ENCODE measurements at places on chromosomes 7 and 10.

GRCh38 chr7:5477723-5478531 lies 54.3 kb upstream of the TNRC18 start:
- DNase-seq, result no peak

DNA sequence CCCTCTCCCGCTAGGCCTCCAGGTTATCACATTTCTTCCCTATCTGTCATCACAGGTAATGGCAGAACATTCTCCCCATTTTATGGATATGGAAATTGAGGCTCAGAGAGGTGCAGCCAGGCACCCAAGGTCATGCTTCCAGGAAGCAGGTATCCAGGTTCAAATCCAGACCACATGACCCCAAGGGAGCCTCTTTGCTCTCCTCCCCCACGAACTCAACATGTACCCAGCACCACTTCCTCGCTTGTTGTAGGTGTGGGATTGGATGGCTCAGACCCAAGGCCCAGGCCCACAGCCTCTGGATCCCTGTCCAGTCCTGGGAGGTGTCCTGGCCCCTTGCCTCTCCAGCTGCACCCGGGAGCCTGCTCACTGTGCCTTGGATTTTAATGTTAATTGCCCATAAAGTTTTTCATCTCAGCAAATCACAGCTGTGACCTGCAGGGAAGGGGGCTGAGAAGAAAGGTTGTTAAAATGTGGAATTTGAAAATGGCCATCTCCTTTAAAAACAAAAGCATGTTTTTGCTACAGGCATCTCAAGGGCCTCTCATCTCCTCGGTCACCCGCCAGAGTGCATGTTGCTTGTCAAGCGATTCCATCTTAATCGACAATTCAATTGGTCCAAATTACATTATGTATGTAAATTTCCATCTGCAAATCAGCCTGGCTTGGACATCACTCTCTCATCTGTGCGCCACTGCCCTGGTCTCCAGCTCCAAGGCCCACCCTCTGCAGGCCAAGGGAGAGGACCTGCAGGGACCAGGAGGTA lies 205.4 kb upstream of the ZMIZ1 start:
- no peak for DNase-seq

DNA sequence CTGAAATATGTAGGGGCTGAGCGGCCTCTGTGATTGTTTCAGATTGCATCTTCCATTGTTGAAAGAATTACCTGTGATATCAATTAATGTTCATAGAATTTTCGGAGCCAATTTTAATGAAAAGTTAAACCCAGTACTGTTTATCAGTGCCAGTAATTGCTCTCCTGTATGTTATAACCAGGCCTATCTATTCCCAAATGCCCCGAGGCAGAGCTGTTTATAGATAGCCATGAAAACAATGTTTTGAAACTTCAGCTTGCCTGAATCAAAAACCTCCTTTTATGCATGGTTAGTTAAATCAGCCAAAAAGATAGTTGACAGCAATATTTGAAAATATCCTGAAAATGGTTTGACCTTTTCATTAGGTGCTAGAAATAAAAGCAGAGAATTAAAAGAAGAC lies 50.1 kb upstream of the HDAC9 start:
- DNase-seq, result no peak

- DNase-seq, result no peak
Measured at GRCh38 chr7:30859940-30860496, 51.6 kb upstream of the AQP1 start.

DNA sequence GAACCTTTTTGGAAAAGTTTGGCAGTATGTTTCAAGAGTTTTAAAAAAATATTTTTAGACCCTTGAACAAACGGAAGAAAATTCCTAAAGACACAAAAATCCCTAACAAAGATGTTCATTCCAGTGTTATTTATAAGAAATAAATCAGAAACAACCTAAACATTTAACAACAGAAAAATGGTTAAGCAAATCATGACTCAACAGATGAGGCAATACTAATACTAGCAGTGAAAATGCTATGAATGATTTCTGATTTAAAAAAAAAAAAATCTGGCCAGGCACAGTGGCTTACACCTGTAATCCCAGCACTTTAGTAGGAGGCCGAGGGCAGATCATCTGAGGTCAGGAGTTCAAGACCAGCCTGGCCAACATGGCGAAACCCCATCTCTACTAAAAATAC lies 61.0 kb downstream of the ARHGAP12 start:
- DNase-seq, result no peak

DNA sequence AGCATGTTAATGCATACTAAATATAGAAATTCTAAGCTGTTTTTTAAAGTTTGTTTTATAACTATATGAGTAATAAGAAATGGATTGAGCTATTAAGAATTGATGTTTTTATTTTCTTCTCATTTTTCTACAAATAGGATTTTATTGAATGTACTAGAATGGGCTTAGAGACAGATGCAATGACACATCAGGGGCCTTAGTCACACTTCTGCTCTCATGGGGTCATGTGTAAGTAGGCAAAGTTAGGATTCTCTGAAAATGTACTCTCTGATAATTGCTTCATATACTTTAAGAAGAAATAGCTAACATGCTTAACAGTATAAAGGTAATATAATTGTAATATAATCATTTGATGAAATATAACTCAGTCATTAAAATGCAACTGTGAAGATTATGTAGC lies 154.6 kb downstream of the ZNF438 start:
- no peak for DNase-seq

DNA sequence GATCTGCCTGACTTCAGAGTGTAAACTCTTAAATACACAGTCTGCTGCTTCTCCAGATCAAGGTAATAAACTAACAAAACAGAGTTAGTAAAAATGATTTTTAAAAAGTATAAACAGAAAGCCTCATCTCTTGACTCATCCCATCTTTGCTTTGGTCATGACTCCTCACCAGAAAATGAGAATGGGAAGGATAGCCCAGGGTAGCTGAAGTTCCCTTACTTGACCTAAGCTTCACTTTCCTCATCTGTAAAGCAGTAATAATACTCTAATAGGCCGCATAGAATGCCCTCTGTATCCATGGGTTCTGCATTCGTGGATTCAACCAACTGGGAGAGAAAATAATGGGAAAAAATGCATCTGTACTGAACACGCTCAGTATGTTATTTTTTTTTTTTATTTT lies 11.3 kb upstream of the SLC25A28 start:
- no peak for DNase-seq

- DNase-seq, result peak; percentile 35
Measured at GRCh38 chr7:139635526-139636302, 112.2 kb downstream of the CLEC2L start.

GRCh38 chr10:25966844-25967243 lies 32.8 kb downstream of the MYO3A start:
- no peak for DNase-seq

- no peak for DNase-seq
Measured at GRCh38 chr10:84204122-84204521, 9.8 kb downstream of the CDHR1 start.

GRCh38 chr7:93048136-93048930 lies 69.4 kb downstream of the SAMD9 start:
- DNase-seq, result no peak

- no peak for DNase-seq
Measured at GRCh38 chr10:124993345-124993708, 51.4 kb downstream of the ZRANB1 start.

- no peak for DNase-seq
Measured at GRCh38 chr7:149524394-149524793, 26.8 kb upstream of the ZNF746 start.

- no peak for DNase-seq
Measured at GRCh38 chr7:29483219-29484104, 80.2 kb upstream of the PRR15 start.

DNA sequence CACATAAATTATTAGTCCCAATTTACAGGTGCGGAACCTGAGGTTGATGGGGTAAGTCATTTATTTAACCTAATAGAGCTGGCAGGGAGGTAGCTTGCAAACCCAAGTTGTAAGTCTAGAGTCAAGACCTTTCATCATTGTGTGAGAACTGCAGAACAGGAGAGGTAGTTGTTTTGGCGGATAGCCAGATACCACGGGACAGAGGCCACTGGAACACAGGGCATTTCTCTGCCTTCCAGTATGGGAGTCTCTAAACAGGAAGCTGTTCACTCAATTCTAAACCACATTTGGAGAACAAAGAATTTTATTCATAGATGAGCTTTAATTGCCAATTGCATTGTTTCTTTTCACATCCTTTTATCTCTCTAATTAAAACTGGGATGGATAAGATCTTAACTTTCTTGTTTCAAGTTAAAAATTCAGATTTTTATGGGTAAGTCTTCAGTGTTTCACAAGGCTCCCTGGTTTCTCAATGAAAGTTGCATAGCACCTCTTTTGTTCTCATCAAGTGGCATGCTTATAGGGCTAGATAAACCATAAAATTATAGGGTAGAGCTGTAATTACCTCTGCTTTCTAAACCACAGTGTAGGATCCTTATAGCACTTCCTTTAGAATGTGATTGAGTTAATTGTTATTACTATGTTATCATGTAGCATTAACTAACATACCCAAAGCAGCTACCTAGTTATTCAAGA lies 489.0 kb downstream of the GATA3 start:
- DNase-seq, result no peak

GRCh38 chr10:78424723-78425122 lies 391.1 kb downstream of the RPS24 start:
- DNase-seq, result no peak

- no peak for DNase-seq
Measured at GRCh38 chr10:118308664-118309063, 33.5 kb downstream of the FAM204A start.

GRCh38 chr7:94060752-94061151 lies 56.6 kb upstream of the BET1 start:
- no peak for DNase-seq

DNA sequence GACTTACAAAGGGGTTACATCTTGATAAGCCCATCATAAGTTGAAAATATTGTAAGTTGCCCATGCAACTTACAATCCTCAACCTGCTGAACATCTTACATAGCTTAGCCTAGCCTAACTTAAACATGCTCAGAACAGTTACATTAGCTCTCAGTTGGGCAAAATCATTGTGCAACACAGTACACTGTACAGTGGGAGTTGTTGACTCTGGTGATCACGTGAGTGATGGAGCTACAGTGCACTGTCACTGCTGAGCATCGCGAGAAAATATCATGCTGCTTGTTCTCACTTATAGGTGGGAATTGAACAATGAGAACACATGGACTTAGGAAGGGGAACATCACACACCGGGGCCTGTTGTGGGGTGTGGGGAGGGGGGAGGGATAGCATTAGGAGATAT lies 214.9 kb upstream of the ZMIZ1 start:
- no peak for DNase-seq

GRCh38 chr10:28601012-28601411 lies 68.1 kb downstream of the WAC start:
- DNase-seq, result no peak

- DNase-seq, result no peak
Measured at GRCh38 chr10:21944727-21945386, 58.7 kb downstream of the DNAJC1 start.

GRCh38 chr7:85659364-85659763 lies 472.5 kb upstream of the SEMA3D start:
- no peak for DNase-seq

DNA sequence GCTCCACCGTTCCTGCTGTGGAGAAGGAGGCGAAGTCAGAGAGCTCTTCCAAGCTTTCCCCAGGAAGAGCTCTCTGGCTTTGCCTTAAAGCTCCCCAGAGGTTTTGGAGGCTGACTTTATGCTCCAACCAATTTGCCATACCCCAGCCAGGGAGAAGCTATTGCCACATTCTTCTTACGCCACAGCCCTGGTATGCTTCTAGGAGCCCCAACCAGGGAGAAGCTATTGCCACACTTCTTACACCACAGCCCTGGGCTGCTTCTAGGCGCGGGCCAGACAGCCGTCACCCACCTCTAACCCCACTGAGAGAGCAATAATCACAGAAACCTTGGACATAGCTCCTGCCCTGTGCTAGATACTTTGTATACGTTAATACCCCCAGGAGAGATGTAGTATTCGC lies 951 bp downstream of the ELOVL3 start:
- DNase-seq, result no peak

DNA sequence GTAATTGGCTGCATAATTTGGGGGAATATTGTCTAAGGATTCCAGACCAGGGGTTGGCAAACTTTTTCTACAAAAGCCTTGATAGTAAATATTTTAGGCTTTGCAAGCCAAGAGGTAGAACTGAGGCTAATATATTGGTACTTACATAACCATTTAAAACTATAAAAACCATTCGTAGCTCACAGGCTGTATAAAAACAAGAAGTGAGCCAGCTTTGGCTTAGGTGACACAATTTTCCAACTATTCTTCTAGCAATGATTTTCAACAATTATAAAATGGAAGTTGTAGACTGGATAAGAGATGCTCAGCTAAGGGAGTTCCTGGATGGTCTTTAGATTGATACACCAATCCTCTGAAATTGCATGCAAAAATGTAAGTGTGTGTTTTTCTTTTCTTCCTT lies 1.4 kb downstream of the GPR141 start:
- no peak for DNase-seq

DNA sequence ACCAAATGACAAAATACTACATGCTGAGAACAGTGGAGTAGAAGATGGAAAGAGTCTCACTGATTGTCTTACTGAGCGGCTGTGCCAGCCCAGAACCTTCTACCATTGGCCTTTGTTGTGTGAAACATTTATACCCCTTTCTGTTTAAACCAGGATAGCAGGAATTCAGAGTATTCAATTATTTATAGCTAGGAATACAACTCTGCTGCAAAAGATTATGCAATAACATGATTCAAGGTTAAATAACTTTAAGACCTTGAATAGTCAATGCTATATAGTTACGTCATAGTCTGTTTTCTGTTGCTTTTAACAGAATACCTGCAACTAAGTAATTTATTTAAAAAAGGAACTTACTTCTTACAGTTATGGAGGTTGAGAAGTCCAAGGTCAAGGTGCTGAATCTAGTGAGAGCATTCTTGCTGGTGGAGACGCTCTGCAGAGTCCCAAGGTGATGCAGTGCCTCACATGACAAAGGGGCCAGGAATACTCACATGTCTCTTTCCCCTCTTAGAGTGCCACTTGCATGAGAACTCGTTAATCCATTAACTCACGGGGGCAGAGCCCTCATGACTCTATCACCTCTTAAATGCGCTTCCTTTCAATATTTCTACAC lies 371.8 kb downstream of the MDFIC start:
- no peak for DNase-seq

DNA sequence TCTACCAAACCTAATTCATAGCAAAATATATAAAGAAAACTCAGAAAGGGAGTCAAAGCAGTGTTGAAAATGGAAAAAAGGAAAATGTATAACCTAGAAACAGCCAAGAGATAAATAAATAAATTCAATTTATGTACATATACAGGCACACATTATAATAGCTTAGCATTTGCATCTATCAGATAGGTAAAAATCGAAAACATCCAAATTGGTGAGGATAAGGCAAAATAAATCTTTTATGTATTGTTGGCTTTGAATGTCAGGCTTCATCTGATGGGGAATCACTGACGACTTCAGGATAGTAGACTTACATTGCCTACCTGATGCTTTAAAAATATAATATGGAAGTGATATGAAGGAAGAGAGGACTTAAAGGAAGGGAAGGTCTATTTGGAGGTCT lies 20.6 kb upstream of the CHRM2 start:
- DNase-seq, result no peak

- DNase-seq, result no peak
Measured at GRCh38 chr10:54769051-54769450, 32.0 kb downstream of the PCDH15 start.

- no peak for DNase-seq
Measured at GRCh38 chr7:47453093-47454061, 128.5 kb downstream of the TNS3 start.

GRCh38 chr10:33982995-33983394 lies 648.5 kb upstream of the NRP1 start:
- DNase-seq, result no peak
